Fibroblast of pulmonary artery (primary cell): ENCODE measurements at places on chromosomes 13 and 19.

DNA sequence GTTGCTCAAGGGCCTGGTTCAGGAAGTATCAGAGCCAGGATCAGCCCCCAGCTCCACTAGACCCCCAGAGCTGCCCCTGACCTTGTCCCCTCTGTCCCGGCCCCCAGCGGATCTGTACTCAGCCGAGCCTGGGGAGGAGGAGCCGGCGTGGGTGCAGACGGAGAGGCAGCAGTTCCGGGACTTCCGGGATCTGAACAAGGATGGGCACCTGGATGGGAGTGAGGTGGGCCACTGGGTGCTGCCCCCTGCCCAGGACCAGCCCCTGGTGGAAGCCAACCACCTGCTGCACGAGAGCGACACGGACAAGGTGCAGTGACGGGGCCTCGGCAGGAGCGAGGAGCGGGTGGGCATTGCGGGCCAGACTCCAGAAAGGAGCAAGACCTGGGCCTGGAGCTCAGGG lies 14.6 kb downstream of the RCN3 start:
- DNase-seq = no peak

DNA sequence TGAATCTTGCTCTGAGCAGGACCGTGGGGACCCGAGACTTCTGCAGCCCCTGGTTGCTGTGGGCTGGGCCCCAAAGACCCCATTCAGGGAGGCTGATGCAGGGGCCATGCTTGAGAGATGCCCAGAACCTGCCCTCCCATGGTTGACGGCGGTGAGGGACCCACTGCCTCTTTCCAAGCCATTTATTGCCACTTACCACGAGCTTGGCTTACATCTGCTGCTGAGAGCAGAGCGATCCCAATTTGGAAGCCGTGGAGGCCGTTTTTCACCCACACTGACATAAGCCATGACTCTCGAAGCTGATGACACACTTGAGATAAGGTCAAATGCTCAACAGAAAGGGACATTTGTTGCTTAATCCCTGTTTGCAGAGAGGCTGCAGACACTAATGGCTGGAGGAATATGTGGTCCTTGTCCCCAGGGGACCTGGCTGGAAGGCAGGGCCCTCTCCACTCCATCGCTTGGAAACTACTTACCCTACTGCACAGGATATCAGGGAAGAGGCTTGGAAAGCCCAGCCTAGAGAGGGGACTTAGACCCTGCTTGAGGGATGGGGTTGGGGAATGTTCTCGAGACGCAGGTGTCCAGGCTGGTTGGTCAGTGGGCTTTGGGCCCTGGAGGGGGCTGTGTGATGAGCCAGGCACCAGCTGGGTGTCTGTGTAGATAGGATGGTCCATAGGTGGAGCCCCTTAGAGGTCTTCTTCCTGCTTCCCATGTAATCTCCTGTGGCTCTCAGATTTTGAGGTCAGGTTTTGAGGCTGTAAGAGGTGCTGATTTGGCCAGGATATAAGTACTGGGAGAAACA lies 15.3 kb downstream of the ZNF536 start:
- no peak for DNase-seq

DNA sequence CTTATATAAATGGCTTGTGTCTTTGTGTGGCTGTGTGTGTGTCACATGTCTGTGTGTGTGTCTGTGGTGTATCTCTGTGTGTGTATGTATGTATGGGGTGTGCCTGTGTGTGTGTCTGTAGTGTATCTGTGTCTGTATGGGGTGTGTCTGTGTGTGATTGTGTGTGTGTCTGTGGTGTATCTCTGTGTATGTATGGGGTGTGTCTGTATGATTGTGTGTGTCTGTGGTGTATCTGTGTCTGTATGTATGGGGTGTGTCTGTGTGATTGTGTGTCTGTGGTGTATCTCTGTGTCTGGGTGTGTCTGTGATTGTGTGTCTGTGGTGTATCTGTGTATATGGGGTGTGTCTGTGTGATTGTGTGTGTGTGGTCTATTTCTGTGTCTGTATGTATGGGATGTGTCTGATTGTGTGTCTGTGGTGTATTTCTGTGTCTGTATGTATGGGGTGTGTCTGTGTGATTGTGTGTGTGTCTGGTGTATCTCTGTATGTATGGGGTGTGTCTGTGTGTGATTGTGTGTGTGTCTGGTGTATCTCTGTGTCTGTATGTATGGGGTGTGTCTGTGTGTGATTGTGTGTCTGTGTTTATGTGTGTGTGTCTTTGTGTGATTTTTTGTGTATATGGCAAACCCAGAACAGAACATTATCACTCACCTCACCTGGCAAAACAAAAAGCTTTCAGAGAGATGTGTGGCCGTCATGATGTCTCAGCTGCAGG lies 56.1 kb upstream of the MCF2L start:
- no peak for DNase-seq

DNA sequence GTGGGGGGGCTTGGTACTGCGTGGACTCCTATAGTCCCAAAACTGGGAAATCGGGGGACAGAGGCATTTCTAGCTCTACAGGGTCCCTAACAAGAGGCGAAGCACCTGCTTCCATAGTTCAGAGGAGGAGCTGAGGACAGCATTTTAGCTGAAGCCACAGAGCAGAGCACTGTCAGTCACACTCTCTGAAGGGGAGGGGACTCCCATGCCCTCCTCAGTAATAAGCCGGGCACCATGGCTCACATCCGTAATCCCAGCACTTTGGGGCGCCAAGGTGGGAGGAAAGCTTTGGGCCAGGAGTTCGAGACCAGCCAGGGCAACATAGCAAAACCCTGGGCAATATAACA lies 3.8 kb downstream of the NPAS1 start:
- DNase-seq = no peak

DNA sequence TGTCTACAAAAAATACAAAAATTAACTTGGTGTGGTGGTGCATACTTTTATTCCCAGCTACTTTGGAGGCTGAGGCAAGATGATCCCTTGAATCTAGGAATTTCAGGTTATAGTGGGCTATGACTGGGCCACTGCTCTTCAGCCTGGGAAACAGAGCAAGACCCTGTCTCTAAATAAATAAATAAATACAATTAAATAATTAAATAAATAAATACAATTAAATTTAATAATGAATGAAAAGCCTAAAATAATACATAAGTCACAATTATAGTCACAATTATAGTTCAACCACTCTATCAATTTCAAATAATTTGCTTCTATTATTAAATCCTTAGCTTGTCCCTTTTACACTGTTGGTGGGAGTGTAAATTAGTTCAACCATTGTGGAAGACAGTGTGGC lies 146.4 kb upstream of the RFC3 start:
- no peak for DNase-seq

DNA sequence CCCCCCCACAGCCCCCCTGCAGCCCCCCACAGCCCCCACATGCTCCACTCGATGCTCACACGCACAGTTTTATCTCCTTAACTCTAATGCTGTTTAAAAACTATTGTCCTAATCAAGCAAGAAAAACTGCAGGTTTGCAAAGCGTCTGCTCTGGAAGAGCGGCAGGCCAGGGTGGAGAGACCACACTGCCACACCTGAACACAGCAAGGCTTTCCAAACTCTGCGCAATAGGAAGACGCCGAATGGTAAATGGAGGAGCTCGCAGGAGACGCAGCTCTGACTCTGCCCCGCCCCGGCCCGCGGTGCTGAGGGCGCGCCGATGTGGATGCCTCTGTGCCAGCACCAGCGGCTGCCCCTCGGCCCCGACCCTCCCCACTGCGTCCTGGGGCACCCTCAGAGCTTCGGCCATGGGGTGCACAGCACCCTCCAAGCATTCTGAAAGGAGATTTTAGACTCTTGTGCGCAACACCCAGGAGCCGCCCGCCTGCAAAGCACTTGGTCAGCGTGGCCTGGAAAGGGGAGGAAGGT lies 32.4 kb downstream of the RASA3 start:
- DNase-seq = peak; percentile 37

DNA sequence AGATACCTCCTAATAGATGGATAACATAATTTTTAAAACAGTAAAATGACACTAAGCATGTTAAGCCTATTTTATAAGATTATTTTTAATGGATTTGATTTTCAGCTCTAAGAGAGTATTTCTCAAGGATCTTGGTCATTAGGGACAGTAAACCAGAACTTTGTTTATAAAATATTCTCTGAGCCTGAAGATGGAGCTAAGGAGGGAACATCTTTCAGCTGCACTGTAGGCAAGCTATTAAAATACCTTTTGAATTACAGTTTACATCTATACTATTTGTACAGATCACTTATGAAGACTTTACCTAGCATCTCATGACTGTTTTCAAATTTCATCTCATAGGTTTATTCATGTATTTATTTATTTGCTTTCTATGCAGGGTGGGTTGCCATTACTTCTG lies 345.3 kb downstream of the MYO16 start:
- no peak for DNase-seq

- no peak for DNase-seq
Observed at GRCh38 chr13:48476215-48476614, 56.7 kb downstream of the RCBTB2 start.

DNA sequence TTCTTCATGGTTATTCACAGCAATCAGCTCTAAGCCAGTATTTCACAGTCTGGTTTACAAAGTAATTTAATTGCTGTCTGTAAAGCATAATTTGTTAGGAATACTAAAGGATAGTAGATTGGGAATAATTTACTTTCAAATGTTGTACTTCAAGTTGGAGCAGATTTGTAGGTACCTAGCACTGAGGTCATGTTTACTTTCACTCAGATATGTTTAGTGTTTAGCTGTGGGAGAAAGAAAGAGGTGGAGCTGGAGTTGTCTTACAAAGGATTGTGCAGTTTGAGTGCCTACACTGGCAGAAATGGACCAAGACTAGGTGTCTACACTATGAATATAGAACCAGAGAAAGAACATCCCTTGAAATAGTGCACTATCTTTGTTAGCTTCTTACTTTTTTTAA lies 464.6 kb downstream of the PCDH9 start:
- DNase-seq = no peak

- no peak for DNase-seq
Observed at GRCh38 chr13:113397608-113398425, 33.9 kb upstream of the GRTP1 start.

- DNase-seq = no peak
Observed at GRCh38 chr19:52599241-52599640, 29.2 kb downstream of the ZNF701 start.
